ENCODE measurements at places on chromosomes 16 and 17.

- DNase-seq = no peak
Measured at GRCh38 chr17:32914181-32914580, 13.8 kb upstream of the TMEM98 start.

GRCh38 chr17:1865252-1866037 is 35.6 kb downstream of the RPA1 start:
- DNase-seq = peak; percentile 45

- DNase-seq = no peak
Measured at GRCh38 chr17:74369221-74369620, 1.9 kb downstream of the GPR142 start.

DNA sequence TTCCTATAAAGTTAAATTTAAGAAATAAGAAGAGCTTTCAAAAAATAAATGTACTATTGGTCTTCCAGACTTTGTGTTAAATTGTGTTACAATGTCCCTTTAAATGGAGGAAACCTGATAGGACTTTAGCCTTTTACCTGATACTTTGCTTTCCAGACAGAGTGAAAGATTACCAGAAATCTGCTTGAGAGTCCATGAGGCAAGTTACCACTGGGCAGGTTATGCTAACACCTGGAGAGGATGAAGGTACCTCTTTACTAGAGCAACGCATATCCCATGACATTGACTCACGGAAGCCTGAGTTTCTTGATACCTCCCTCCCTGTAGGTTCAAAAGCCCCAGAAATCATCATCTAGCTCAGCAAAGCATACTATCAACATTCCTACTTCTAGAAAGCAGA is 143.9 kb upstream of the C17orf78 start:
- no peak for DNase-seq

DNA sequence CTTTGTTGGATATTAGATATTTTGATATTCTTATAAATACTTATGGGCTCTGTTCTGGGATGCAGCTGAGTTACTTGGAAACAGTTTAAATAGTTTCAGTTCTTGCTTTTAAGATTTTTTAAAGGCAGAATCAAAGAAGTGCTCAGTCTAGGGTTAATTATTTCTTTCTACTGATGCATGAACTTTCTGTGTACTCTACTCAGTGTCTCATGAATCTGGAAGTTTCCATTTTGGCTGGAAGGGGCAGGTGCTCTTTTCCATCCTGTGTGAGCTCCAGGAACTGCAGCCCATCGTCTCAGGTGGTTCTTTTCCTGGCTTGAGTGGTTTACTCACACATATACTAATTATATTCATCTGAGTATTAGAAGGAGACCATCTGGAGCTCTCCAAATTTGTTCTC is 61.1 kb upstream of the CPHXL start:
- no peak for DNase-seq

GRCh38 chr16:3965306-3965705 is 84.8 kb upstream of the CREBBP start:
- DNase-seq = no peak

DNA sequence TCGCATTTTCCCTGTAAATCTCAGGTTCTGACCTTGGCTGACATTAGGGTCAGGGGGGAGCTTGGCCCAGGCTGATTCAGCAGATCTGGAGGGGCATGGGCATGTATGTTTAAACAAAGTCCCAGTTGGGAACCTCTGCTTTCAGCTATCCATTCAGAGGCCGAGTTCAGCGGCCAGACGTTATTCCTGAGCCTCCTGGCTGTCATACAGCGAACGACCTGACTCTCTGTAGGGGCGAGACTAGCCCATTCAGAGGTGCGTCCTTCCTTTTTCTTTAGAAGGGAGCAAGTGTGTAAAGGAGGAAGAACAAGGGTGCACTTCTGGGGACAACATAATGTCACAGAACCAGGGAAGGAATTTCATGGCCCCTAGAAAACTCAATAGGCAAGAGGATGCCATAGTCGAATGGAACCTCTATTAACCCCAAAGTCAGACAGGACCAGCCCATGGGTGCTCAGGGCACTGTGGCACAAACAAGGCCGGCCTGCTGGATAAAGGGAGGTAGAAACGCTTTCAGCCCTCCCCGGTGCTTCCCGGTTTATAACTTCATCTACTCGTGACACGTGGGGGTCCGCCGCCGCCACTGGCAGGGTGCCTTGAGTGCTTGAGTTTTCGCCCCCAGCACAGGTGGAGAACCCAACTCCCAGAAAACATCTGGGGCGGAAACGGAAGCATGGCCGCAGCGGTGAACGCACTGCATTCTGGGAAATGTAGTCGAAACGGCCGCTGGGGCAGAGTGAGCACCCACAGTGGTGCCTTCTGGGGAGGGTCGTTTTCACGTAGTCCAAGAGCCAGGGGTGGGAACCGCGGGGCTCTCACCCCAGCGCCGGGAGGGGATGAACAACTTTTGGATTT is 33.2 kb upstream of the PLCG2 start:
- DNase-seq = peak; percentile 46

DNA sequence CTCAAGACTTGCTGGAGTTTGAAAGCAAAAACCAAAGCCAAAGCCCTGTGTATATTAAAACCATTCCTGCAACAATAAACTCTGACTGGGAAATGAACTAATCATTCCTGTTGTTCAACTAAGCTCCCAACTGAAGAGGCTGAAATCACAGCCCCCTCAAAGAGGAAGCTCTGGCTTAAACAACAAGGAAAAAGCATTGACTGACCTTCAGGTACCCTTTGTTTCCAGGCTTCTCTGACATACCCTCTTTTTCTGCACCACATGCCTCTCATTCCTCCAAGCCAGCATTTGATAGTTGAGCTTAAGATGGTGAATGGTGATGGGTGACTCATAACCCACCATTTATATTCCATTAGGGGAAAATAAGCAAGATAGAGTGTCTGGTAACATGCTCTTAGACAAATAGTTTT is 470.9 kb upstream of the SOX9 start:
- no peak for DNase-seq

DNA sequence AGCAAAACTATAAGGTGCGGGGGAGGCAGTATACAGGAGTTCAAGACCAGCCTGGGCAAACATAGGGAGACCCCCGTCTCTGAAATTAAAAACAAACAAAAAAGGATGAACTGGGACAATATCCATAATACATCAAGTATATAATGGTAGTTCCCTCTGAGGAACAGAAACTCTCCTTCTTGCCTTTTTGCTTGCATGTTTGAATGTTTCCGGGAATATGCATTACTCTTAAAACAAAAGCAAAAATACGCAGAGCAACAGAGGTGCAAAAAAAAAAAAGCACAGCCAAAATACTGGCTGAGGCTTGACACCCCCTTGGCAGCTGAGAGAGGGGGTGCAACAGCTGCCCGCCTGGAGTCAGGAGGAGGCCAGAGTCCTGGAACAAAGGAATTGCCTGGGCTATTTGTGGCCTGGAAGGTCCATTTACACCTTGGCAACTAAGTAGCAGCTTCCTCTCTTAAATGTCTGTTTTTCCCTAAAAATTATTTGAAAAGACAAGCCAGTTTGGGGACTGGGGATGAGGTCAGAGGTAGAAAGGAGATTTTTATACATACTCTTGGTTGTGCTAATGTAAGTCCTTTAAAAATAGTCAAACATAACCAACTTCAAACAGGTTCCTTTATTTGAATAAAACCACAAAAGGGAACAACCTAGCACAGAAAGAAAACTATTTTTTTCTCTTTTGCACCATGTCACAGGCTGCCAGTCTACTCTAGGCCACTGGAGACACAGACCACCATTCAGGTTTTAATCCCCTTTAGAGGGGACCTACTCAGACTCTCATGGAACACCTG is 19.5 kb downstream of the USP7 start:
- no peak for DNase-seq

GRCh38 chr17:49352587-49353154 is 9.4 kb downstream of the ZNF652 start:
- DNase-seq = no peak

DNA sequence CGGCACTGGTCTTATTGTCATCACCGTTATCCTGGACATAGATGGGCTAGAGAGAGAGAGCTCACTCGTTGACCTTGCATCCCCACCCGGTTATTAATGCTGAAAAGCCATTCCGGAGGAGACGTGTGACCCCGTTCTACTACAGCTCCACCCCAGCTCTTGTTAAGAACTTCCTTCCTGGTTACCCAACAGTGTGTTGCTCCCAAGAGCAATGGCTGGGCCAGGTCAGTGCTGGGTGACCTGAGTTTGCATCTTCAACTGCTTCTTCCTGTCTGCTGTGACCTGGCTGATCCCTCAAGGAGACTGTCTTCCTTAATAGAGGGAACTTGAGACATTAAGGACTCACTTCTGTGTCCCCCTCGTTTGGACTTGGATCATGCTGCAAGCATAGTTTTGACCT is 96.1 kb upstream of the SDK2 start:
- DNase-seq = no peak

DNA sequence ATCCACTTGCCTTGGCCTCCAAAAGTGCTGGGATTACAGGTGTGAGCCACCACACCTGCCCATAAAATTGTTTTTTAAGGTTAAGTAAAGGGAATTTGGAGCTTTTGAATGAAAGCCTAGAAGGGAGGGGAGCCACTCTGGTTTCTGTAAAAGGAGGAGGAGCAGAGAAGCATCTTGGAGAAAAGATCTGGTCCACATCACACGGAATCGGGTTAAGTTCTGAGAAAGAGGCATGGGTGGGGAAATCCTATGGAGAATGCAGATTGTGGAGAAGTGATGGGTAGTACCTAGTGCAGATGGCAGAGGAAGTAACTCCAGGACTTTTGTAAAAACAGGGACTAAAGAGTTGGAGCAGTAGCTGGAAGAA is 18.3 kb upstream of the CEP112 start:
- no peak for DNase-seq

DNA sequence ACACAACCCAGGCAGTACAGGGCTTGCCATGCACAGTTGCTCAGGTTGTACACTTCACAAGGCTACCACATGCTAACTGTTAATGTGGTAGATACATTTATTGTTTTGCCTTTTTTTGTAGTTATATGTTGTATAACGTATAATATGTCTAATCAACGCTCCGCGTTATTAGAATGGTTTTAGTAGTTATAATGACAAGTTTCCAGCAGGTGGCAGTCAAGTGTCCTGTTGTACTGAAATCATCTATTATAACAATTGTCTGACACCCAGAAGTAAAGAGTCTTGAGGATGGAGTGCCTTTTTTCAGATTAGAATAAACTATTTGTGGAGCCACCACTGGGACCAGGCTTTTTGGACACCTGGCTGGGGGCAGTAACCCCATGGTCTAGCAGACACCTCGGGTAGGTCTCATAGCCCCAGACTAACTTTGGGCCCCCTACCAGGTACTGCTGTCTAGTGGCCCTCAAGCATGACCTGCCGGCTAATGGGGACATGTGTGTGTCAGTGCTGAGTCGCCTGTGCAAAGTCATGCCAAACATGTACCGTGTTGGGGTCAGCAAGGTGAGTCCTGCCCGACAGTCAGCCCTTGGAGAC is 32.8 kb downstream of the MYO15A start:
- peak; percentile 53 for DNase-seq

DNA sequence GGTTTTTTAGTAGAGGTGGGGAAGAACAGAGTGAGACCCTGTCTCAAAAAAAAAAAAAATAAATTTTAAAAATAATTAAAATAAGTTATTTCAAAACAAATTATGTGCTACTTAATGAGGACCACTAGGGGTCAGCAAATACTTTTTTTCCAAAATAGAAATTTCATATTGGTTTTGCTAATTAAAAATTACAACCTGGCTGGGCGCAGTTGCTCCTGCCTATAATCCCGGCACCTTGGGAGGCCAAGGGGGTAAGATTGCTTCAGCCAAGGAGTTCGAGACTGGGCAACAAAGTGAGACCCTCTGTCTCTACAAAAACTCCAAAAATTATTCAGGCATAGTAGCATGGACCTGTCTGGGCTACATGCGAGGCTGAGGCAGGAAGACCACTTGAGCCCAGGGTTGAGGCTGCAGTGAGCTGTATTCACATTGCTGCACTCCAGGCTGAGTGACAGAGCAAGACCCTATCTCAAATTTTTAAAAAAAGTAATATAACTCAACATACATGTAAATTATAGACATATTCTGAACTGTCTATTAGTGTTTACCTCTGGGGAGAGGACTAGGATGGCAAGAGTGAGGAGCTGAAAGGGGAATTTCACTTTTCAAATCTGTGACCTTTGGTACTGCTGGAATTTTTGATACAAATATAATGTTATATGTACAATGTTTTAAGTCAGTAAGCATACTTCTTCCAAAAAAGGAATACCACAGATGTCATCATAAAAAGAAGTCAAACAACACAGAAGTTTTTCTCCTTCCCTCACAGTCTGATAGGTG is 8.1 kb downstream of the MEIOB start:
- DNase-seq = peak; percentile 28

- no peak for DNase-seq
Measured at GRCh38 chr17:6079155-6079888, 9.1 kb downstream of the WSCD1 start.

- no peak for DNase-seq
Measured at GRCh38 chr16:17078931-17079631, 391.7 kb downstream of the XYLT1 start.

DNA sequence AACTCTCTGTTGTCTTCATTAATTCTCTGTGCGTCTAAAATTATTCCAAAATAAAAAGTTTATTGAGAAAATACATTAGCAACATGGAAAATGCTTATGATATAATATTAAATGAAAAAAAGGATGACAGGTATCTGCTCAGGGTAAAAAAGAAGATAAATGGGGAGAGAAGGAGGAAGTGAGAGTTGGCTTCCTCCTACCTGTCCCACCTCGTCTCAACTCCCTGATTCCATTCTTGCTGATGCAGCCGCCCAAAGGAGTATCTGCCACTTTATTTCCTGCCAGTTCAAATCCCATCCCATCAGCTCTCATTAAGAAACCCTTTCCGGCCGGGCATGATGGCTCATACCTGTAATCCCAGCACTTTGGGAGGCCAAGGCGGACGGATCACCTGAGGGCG is 72.5 kb upstream of the ALOX12 start:
- no peak for DNase-seq

- DNase-seq = peak; percentile 75
Measured at GRCh38 chr16:73068541-73069401, 20.8 kb upstream of the ZFHX3 start.

- peak; percentile 48 for DNase-seq
Measured at GRCh38 chr16:10514369-10515055, 65.9 kb downstream of the EMP2 start.

GRCh38 chr17:29594519-29595090 is 1.7 kb downstream of the ANKRD13B start:
- DNase-seq = no peak

- no peak for DNase-seq
Measured at GRCh38 chr17:1928976-1929375, 96.2 kb downstream of the RTN4RL1 start.

GRCh38 chr16:80277182-80277581 is 263.6 kb upstream of the DYNLRB2 start:
- DNase-seq = no peak

DNA sequence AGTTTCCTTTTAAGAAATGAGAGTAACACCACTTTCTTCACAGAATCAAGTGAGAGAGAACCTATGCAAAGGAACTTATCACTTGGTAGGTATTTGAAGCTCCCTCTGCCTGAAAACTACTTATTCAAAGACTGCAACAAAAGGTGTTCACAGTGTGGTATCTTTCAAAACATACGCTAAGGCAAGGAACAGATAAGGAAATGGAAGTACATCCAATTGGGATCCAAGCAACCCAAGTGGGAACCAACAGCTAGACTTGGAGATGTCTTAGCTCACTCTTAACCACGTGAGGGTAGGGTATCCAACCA is 431 bp upstream of the PPM1E start:
- DNase-seq = no peak

- no peak for DNase-seq
Measured at GRCh38 chr16:72493716-72494415, 321.9 kb upstream of the PMFBP1 start.

- no peak for DNase-seq
Measured at GRCh38 chr16:64121473-64121872, 1000.4 kb downstream of the CDH11 start.

- no peak for DNase-seq
Measured at GRCh38 chr16:80372341-80372740, 168.5 kb upstream of the DYNLRB2 start.
